ENCODE measurements at places on chromosomes 7 and 10.

- DNase-seq: peak; percentile 93
These were observed 141.7 kb downstream of the DLG5 start for GRCh38 chr10:77784856-77785255.

- DNase-seq: peak; percentile 34
These were observed 58.1 kb downstream of the PODXL start for GRCh38 chr7:131498237-131498885.

DNA sequence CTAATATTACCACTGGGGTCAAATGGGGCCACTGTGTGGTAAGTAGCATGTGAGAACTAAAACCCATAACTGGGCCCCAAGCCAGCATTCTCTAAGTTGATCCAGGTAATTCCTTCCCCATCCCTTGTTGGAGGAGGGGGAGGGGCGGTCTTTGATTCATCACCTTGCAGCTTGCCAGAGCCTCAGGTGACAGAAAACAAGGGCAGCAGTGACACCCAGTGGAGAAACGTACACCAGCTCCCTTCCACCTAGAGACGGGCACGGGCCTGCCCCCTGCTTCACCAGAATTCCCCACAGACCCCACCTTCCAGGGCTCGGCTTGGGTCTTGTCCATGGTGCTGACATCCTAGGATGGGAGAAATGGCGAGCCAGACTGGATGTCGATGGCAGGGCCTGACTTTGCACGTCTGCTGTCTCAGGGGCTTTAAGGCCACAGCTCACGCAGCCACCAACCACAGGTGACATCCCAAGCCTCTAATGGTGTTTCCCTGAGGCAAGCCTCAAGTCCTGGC is 102.0 kb downstream of the STRA8 start:
- peak; percentile 37 for DNase-seq

GRCh38 chr10:111175787-111176186 is 99.0 kb downstream of the ADRA2A start:
- DNase-seq: no peak

- DNase-seq: no peak
These were observed 4.1 kb upstream of the GAD2 start for GRCh38 chr10:26212511-26212910.
